Activated CD4-positive, alpha-beta T cell treated with anti-CD3 and anti-CD28 coated beads, Interleukin-2, amount 50 U/mL, for 24 hours (primary cell): ENCODE measurements at places on chromosomes 3 and 15.

GRCh38 chr15:100215031-100215842 lies 126.5 kb downstream of the ADAMTS17 start:
- DNase-seq, result no peak

GRCh38 chr3:115638991-115639390 lies 15.7 kb downstream of the GAP43 start:
- DNase-seq, result no peak

DNA sequence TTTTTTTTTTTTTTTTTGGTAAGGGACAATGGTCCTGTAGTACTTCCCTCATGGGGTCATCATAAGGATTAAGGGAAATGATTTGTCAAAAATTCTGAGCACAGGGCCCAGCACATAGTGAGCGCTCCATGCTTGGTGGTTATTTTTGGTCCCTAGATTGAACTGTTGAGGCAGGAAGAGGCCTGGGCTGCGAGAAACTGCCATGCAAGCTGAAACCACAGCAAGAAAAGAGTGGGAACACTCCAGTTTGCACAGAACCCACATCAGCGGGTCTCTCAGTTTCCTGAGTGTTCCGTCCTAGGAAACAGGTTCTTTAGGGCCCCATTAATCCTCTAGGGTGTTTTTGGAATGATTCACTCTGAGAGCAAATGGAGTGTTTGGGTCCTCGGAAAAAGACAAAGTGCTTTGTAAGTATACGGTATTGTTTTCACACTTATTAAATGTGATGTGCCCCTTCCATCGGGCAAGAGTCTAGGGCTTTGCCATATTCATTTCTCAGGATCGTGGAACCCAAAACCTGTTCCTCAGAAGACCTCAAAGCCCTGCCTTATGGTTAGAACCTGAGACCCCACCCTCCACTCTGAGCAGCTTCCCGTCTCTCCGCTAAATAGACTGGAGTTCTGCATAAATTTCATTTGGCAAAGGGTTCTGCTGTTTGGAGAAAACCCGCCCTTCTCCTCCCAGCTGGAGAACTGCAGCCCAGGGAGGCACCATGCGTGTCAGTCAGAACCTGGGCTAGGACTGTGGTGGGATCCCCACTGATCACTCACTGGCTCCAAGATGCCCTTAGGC lies 60.4 kb downstream of the SPSB4 start:
- DNase-seq, result no peak

DNA sequence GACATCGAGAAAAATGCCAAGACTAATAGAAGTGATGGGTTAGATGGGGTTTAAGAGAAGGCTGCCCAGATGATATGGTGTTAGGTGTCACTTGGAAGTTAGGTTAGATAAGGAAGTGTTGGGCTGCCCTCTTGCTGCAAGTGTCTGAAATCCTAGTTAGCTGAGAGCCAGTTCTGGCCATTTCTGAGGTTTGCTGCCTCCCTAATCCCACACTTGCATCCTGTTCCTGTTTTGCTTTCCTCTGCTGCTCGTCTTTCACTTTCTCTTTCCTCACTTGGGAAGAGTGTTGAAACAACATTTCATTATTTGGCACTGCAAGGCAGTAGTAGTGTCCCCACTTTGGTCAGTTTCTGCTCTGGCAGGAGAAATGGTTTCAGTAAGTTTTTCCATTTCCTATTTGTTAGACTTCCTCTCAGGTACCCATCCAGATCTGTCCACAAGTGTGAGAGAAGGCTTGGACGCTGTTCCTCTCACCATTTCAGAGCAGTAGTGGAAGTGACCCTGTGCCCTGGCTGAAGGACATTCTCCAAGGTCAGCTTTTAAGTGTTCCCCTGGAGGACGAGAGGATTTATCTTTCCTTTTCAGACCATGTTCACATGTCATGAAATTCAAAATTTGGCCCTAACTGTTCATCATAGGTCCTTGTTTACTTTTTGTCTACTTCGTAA lies 93.3 kb downstream of the ADAMTSL3 start:
- DNase-seq, result no peak

DNA sequence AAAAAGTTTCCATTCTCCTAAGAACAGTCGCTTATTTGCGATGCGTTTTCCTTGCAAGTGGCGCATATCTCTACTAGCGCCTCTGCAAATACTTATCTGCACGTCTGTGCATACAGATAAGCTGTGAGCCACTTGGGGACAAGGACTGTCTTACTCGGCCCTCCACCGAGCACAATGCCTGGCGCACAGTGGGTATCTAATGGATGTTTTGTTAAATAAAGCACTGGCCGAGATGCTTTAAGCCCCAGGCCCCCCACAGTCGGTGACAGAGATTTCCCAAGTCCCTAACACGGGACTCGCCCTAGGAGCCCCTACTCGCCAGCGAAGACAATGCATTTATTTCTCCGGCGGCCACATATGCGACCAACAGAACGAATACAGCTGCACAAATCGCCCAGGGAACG lies 503 bp downstream of the HLTF start:
- peak; percentile 4 for DNase-seq

DNA sequence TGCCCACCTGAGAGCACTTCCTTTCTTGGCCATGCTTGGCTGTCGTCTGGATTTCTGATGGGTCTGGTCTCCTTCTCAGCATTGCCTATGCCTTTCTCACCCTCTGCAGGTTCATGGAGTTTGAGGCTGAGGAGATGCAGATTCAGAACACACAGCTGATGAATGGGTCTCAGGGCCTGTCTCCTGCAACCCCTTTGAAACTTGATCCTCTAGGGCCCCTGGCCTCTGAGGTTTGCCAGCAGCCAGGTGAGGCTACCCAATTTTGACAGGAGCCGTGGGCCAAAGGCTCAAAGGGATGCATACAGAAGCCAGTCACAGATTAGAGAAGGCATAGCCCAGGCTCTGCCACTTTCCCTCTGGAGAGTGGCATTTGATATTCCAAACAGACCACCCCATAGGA lies 10.5 kb downstream of the NUTM1 start:
- no peak for DNase-seq

GRCh38 chr3:37093481-37093880 lies 80.9 kb downstream of the LRRFIP2 start:
- DNase-seq, result no peak

- no peak for DNase-seq
These were observed 35.5 kb downstream of the CRTAP start for GRCh38 chr3:33149342-33149741.

GRCh38 chr15:63800241-63800640 lies 33.5 kb downstream of the HERC1 start:
- no peak for DNase-seq

- DNase-seq, result no peak
These were observed 75.7 kb upstream of the GADL1 start for GRCh38 chr3:30970183-30970582.

DNA sequence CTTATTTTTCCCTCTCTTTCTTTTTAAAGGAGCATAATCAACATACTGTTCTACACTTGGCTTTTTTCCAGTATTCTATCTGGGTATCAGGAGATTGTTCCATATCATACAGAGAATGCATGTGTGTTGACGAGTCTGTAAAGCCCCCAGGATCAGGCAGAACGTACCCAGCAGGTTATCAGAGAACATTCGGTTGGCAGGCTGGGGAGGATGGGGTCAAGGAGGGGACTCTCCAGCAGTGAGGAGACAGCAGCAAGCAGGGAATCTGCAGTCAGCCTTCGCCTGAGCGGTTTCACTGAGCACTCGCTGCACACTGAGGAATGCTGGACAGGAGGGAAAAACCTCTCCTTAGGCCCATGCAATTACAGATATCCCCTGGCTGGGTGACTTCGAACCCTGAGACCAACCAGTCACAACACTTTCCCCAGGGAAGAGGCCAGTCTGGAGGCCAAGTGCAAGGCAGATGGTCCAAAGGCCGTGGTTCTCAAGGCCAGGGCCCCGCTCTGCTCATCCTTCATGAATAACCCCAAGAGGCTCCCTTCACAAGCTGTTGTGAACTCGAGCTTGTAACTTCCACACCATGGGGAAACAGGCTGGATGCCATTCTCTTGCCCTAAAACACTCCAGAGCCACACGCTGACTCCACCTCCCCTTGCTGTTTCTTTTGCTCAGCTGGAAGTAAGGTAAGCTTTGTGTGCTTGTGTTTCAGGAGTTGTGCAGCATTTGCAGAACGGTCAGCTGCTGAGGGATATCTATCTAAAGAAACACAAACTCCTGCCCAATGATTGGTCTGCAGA lies 60.1 kb downstream of the PXYLP1 start:
- DNase-seq, result no peak

- no peak for DNase-seq
These were observed 21.3 kb downstream of the LRIG1 start for GRCh38 chr3:66479532-66479947.

DNA sequence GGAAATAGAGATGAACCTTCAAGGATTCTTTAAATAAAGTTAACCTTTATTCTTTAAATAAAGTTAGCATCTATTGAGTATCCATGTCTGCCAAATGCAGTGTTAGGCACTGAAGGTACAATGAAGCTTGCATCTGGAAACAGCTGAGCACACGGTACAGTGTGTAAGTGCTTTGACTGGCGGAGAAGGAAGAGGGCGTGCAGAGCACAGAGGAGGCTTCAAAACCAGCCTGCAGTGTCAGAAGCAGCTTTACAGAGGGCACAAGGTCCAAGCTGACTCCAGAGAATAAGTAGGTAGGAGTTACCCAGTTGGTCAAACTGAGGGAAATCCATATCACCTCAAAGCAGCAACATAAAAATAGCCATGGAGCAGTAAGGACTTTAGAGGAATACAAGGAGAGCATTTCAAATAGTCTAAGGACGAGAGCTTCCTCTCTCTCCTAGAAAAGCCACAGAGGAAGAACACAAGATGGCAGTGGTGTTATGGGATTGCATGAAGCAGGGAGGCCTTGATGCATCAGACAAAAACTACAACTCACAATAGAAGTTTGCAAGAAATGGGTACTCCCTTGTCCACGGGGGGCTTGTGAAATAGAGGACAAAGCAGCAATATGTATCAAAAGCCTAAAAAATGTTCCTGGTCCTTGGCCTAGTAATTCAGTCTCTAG lies 60.3 kb upstream of the PPP2R3A start:
- no peak for DNase-seq

DNA sequence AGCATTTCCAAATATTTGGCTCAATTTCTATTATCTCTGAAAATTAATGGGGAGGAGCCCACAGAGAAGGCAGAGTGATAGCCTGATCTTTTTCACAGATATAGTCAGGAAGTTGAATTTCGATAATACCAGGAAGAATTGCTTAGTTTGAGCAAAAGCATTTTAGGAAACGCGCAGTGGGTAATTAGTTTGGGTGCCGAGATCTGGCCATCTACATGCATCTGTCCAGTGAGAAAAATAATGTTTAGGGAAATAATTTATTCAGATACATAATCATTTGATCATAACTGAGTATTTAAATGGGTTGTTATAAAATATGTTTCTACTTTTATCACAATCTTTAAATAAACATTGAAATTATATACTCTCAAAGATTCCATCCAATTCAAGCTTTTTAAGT lies 653.9 kb downstream of the RBMS3 start:
- no peak for DNase-seq

GRCh38 chr3:123298903-123299302 lies 97.2 kb downstream of the SEC22A start:
- DNase-seq, result no peak

DNA sequence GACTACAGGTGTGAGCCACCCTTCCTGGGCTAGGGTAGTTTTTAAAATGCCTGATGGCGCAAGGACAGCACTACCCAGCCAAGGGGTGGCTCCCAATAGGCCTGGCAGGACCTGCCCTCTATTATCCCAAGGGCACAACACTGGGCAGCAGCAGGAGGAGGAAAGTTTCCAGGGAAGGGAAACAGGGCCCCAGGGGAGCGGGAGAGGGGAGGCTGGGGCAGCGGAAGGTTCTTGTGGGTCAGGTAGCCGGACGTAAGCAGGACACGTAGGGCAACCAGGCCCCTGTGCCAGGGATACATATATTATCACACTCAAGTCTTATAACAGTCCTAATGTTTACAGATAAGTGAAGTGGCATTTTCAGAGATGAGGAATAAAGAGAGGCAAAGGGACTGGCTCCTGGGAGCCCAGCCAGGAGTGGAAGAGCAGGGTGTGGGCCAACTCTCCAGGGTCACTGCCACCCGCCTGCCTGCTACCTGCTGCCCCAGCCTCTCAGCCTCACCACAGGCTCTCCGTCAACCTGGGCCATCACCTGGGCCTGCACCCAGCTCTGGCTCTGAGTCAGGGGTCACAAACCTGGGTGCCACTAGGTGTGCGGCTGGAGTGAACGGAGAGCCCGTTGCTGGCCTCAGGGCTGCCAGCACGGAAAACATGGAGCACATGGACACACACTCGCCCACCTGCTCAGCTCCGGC lies 73.2 kb upstream of the SNRPA1 start:
- DNase-seq, result no peak

DNA sequence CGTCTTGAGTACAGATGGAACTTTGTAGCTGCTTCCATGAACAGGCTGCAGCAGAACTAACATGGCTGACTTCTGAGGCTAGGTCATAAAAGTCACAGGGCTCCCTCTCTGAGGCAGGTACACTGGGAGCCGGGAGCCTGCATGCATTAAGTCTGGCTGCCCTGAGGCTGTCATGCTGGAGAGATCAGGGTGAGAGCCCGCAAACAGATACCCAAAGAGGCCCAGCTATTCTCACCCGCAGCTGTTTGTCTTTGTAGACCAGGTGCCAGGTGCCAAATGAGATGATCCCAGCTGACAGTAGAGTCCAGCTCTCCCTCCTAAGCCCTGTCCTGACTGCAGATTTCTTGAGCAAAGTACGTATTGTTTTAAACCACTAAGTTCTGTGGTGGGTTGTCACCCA lies 8.6 kb upstream of the SLCO3A1 start:
- no peak for DNase-seq

- no peak for DNase-seq
These were observed 52.3 kb upstream of the FGF7 start for GRCh38 chr15:49370782-49371181.

GRCh38 chr3:112966633-112967032 lies 8.3 kb downstream of the CD200R1 start:
- no peak for DNase-seq

GRCh38 chr3:32391643-32392535 lies at the start of gene CMTM7:
Gene CMTM7 (plus strand): TSS chr3:32391853. CDS start chr3:32391907, 54 bp downstream.
- peak; percentile 17 for DNase-seq

DNA sequence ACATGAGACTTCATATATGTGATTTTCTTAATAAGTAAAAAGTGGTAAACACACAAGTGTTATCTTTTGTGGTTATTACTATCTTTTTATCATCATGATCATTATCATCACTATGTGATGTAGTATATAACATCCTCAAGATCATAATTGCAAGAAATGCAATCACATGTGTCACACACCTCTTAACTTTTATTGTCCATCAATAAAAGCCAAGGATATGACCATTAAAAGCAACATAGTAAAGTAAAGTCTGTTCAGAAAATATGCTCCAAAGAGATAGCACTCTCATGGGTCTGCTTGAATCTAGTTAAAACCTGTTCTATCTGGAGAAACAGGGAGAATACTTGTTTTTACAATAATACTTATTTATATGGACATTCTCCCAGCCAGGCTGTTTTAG lies 153.0 kb upstream of the MLF1 start:
- DNase-seq, result no peak

GRCh38 chr3:126270145-126270811 lies 86.9 kb downstream of the KLF15 start:
- no peak for DNase-seq

GRCh38 chr3:195143221-195143620 lies 127.7 kb downstream of the XXYLT1 start:
- DNase-seq, result no peak

- DNase-seq, result no peak
These were observed 23.8 kb downstream of the ITGA11 start for GRCh38 chr15:68407886-68408881.

- DNase-seq, result no peak
These were observed 533.5 kb downstream of the IGSF11 start for GRCh38 chr3:118501152-118501551.
